ENCODE measurements at places on chromosomes 1 and 21.

GRCh38 chr1:150385537-150386445 is 21.8 kb downstream of the RPRD2 start:
- no peak for DNase-seq

DNA sequence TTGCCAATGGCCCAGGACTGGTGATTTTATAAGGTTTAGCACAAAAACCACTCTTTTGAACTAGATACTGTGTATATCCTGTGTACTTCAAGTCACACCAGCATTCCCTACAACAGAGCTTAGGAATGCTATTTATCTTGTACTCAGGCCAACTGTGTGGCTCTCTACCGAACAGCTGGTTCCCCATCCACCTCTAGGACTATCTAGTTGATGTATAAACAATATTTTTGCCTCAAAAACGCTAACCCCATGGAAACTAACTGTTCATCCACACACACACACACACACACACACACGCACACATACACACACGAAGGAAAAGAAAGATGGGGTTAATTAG is 28.7 kb upstream of the SLC45A3 start:
- no peak for DNase-seq

GRCh38 chr1:207670192-207670591 is 25.3 kb downstream of the CR1L start:
- DNase-seq: no peak

GRCh38 chr1:14255711-14256110 is 342.8 kb upstream of the KAZN start:
- DNase-seq: no peak

- DNase-seq: no peak
Observed at GRCh38 chr1:61204528-61204927, 122.2 kb downstream of the NFIA start.

DNA sequence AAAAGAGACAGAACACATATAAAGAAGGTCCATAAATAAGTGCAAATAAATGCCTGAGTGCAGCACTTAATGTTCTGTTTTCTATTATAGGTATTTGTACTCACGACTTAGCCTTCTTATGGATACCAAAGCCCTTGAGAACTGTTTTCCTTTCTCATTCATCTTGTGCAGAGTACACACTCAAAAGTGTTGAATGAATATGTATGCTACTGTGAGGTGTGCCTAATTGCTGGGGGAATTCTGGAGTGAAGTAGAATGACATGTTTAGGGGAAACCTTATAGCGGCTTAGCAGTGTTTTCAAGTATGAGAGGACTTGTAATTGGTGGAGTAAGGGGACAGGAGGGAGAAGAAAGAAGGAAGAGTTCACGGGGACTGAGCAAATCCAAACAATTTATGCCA is 157.6 kb downstream of the CACNA1E start:
- no peak for DNase-seq

GRCh38 chr1:199834711-199835110 is 192.8 kb upstream of the NR5A2 start:
- no peak for DNase-seq
